ENCODE measurements at places on chromosomes 12 and 14.

DNA sequence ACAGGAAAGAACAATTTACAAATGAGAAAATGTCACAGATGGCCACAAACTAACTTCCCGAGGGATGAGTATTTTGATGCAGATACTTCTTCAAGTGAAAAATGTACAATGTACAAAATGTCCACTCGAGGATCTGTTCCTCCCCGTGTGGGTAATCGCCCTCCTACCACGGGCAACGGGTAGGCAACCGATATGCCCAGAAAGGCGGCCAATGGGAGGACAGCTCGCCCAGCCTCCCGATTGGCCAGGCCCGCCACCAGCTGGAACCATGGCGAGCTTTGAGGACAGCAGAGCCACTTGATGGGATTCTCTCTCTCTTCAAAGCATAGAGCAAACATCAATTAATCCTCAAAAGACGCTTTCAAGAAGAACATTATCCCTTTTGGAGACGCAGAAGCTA, 42.3 kb downstream of the DPF3 start:
- no peak for DNase-seq

- no peak for DNase-seq
Measured at GRCh38 chr14:52031781-52032180, 37.1 kb downstream of the NID2 start.

- no peak for DNase-seq
Measured at GRCh38 chr12:105352052-105352451, 21.6 kb downstream of the C12orf75 start.

GRCh38 chr14:101105045-101105444, 201.5 kb upstream of the RTL1 start:
- no peak for DNase-seq

DNA sequence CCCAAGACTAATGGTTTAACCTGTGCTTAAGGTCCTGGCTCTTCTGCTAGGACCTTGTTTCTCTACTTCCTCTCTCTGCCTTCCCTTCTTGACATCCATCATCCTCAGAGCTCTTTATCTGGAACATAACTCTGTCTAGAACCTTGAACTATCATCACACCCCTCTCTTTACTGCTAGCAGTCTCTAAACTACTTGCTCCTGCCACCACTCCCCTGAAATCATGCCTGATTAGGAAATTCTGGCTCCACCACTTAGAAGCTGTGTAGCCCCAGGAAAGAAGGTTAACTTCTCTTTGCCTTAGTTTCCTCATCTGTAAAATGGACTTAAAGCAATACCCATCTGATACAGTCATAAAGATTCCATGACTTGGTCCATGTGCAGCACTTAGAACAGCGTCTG, 9.1 kb downstream of the SLC38A1 start:
- no peak for DNase-seq

DNA sequence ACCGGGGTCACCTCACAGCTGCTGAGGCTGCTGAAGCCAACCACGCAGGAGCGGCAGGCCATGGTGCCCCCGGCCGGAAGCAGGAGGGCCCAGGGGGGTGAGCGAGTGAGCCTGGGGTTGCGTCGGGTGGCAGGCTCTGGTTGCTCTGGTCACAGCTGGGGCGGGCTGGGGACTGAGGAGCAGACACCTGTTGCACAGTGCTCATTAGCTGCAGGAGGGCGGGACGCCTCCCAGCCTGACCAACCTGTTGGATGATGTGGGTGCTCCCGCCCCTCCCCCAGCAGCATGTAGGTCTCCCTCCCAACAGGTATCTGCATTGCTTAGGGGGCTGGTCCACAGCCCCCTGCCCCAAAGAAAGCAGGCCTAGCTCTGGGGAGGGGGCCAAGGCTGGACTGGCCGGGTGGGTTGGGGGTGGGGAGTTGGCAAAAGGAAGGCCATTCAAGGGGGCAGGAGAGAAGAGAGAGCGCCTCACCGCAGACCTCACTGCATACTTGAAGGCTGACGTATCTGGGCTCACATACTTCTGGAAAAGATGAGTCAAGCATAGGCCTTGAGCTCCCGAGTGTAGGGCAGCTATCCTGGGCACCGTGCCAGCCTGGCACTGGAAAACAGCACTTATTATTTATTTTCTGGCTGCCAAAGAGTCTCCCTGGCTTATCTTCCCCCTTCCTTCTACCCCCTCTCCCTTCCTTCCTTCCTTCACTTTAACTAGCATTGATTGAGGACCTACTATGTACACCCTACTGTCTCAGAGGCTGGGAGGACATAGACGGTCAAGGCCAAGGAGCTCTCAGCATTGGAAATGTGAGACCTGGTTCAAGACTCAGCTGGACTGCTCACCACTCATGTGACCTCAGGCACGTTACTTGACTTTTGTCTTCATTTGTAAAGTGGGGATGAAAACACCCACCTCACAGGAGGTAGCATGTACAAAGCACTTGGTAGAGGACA, at the start of gene KRT80:
KRT80 (minus strand) TSS at position 174 of the 951 bp plus-strand sequence; CDS start at position 62, 112 bp downstream.
- no peak for DNase-seq

GRCh38 chr12:56431850-56432249, 17.4 kb downstream of the TIMELESS start:
- no peak for DNase-seq

DNA sequence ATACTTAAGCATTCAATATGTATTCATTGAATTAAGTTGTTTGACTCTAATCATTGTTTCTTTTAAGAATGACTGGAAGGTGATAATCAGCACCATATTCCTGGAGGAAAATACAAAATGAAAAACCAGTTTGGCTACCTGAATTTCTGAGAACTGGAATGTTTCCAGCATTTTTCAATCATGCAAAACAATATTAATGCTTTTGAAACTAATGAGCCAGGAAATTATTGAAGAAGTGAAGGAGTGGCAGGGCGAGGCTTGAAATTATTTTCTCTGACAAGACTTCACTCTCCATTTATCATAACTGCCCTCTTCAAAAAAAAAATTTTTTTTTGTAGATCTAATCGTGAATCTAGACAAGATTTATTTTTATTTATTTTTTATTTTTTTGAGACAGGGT, 19.0 kb downstream of the TMEM19 start:
- DNase-seq, result no peak

DNA sequence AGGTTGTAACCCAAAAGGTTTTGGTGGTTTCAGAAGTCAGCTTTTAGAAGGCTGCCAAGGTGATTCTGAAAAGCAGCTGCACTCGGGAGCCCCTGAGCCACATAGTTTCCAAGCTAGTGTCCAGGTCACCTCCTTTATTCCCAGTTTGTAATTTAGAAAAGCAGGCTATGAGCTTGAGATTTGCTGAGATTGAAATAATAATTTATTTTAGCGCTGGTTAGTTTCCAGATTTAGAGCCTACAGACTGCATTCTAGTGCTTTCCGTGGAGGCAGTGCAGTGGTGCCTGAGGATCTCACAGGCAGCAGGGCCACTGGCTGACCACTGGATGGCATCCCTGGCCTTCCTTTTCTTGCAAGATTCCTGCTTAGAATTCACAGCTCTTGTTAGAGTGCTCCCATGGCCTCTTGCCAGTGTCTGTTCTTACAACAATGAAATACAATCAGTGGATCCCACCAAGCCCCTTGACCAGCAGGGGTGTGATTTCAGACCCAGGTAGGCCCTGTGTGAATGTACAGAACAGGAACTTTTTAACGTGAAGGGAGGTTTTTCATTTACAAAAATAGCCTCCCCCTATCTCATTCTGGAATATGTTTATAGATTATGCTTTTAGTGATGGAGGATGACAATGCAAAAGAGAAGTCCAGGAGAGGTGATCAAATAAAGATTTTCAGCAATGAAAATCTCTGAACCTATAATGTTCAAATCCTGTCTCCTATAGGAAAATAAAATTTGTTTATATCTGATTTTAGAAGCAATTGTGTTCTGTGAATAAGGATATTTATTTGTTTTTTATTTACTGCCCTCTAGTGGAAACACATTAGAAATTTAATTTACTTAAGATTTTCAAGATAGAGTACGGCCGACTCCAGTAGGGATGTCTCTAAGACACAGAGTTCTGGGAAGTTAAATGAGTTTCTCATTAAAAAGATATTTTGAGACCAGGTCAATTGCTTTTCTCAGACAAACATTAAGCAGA, 362.1 kb upstream of the STXBP6 start:
- no peak for DNase-seq

- DNase-seq, result no peak
Measured at GRCh38 chr12:52234223-52234810, 1.3 kb downstream of the KRT7 start.

GRCh38 chr14:104560586-104560945, 19.0 kb upstream of the C14orf180 start:
- DNase-seq, result no peak

DNA sequence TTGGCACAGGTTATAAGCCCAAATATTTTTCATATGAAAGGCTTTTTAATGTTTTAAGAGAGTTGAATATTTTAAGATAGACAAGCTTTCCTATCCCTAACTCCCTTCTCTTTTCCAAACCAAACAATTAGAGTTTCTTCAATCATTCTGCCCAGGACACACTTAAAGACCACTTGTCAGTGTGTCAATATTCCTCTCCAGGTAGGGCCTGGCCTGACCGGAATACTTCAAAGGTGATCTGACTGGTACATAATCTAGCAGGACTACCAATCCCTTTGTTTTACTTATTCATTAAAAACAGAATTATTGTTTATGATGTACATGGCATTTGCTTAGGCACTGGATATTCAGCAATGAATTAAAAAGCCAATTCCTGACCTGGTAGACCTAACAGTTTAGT, 24.2 kb upstream of the SNRPF start:
- DNase-seq, result no peak

DNA sequence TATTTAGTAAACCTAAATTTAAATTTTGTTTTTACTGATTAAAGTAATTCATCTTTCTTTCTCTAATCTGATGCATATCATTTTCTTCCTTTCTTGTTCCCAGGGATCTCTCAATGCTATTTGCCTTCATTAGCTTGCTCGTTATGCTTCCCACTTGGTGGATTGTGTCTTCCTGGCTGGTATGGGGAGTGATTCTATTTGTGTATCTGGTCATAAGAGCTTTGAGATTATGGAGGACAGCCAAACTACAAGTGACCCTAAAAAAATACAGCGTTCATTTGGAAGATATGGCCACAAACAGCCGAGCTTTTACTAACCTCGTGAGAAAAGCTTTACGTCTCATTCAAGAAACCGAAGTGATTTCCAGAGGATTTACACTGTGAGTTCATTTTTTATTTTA, 48.6 kb downstream of the VEZT start:
- DNase-seq, result no peak

DNA sequence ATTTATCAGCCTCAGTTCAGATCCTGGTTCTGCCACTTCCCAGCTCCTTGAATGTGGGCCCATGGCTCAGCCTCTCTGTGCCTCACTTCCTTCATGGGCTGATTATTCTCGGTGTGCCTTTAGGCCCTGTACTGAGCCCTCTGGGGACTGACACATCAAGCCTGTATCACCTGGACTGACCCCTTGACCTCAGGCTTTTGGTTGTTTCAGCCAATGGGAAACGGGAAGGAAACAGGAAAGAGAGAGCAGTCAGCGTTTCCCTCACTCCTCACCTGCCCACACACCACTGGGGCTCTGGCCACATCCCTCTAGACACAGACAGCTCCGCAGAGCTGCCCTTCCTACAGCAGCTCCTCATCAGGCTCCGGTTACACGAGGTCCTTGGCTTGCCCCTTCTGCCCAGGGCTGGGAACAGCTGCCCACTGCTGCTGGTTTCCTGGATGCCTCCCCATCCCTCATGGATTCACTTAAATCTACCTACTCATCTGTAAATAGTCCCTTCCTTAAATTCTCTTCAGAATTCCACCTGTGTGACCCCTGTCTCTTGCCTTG, 37.0 kb upstream of the ITPR2 start:
- no peak for DNase-seq

DNA sequence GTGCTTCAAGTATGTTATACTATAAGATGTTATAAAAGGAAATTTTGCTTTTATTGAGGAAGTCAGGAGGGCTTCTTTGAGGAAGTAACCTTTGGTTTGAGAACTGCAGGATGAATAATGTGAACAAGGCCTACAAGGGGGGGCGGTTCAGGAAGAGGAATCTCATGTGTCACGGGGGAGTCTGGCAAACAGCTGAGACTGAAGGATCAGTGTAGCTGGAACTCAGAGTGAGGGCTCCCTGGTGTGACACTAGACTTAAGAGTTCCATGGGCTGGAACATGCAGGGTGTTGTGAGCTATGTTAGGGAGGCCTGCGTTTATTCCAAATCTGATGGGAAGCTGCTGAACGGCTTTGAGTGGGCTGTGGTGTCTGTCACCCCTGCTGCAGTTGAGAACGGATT, 62.3 kb downstream of the UNC79 start:
- no peak for DNase-seq

GRCh38 chr12:78269620-78270019, 438.9 kb downstream of the NAV3 start:
- no peak for DNase-seq

GRCh38 chr12:119630223-119630780, 36.7 kb downstream of the TMEM233 start:
- no peak for DNase-seq

DNA sequence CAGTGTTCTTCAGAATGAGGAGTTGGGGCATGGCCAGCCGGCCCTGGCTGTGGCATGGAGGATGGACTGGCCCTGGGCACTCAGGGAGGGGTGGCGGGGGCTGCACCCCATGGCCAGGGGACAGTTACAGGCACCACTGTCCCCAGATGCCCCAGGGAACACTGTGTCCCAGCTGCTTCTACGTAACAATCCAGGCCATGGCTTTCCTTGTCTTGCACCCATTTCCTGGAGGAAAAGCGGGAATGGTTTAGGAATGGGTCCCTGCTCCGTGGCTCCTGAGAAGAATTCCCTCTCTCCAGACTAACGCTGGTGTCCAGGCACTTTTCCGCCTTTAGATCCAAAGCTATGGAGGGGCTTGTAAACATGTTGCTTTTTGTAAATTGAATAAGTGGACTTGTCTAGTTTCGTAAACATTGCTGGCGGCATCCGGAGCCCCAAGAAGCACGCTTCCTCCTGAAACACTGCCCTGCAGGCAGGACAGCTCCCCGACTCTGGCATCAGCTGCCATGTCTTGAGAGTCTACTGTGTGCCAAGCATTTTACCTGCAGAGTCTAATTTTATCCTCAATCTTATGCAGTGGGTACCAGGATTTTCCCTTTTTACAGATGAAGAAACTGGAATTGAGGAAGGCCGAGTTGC, 238.3 kb downstream of the SLC41A2 start:
- no peak for DNase-seq

- no peak for DNase-seq
Measured at GRCh38 chr12:132604151-132604618, 6.2 kb downstream of the LRCOL1 start.

- DNase-seq, result no peak
Measured at GRCh38 chr12:24977060-24977459, 28.2 kb upstream of the BCAT1 start.

- DNase-seq, result no peak
Measured at GRCh38 chr12:12716793-12717585, at the start of gene CDKN1B. Gene CDKN1B (plus strand): TSS chr12:12717368. CDS start chr12:12717840, 472 bp downstream.

DNA sequence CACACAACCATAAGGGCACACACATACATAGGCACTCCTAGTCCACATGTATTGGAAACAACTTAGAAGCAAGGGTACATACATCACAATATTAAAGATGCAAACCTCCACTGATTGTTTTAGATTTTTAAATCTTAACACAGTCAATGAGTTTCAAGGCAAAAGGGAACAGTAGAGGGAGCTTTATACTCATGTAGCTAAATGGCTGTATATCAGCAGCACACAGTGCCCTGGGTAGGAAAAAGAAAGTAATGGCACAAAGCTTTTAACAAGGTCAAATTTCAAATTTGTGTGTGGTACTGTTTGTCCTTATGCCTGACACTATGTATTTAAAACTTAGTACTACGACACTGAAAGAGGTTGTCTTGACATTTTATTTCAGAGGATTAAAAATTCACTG, 262.0 kb downstream of the MED13L start:
- DNase-seq, result no peak

Data from stimulated activated CD8-positive, alpha-beta memory T cell treated with anti-CD3 and anti-CD28 coated beads, Interleukin-15, amount 100 ng/mL, for 24 hours (primary cell).